ENCODE measurements at places on chromosomes 2 and 18.

GRCh38 chr18:39025531-39025930 lies 1459.9 kb upstream of the CELF4 start:
- DNase-seq, result no peak

- DNase-seq, result no peak
These were observed 107.4 kb downstream of the POLR1A start for GRCh38 chr2:85998071-85998991.

DNA sequence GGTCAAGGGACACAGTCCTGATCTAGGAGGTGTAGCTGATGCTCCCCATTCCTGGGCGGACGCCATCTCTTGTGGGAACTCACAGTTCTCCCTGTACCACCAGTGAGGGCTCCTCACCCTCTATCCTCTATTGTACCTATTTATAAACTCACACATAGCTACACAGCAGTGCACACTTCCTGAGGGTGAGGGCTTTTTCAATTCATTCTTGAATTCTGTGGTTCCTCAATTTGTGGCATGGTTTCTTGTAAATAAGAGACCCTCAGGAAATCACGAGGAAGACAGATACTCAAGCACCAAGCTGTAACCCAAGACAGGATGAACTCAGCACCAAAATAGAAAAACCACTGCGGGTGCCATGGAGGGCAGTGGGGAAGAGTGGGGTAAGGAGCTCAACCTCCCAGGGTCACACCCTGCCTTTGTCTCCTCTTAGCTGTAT lies 245.9 kb upstream of the PXDN start:
- DNase-seq, result no peak

DNA sequence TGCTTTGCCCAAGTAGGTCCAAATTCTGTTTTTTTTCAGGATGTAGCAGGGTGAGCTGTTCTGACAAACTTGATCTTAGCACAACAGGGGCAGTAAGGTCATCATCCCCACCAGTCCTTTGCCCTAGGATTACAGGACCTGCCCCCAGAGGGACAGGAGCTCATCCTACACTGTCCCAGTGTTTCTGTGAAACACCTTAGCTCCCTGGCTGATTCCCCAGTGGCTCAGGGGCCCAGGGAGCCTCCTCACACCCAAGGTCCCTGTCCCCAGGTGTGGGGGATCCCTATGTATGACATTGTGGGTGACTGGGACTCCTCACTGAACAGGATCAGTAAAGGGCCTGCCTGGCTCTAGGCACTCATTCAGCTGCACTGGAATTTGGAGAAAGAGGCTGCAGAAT lies 191.2 kb downstream of the ANKRD30B start:
- DNase-seq, result no peak

DNA sequence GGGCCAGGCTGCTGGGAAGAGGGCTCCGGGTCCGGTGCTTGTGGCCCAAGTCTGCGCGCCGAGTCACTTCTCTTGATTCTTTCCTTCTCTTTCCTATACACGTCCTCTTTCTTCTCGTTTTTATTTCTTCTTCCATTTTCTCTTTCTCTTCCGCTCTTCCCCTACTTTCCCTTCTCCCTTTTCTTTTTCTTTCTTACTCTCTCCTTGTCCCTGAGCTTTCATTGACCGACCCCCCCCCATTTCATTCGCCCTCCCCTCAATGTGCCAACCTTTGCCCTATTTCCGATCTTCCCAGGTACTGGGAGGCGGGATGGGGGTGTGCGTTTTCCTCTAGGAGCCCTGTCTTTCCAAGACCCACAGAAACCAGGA lies 1.8 kb downstream of the ONECUT2 start:
- no peak for DNase-seq

DNA sequence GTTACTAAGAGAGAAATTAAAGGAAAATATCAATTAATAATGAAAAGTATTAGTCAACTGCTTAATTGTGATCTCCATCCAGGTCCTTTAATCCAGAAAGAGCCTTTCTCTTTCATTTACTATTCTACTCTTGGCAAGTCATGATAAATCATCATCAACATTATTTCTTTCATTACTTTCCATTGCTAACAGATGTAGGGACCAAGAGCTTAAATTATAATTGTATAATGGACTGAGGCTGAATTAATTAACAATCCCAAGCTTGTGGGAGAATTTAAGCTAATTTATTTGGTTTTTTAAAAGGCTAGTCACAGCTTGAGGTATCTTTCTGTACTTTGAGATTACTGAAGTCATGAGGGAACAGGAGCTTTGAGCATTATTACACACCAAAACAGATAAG lies 223.9 kb downstream of the ERBB4 start:
- DNase-seq, result no peak

GRCh38 chr2:128879161-128879560 lies 560.5 kb upstream of the HS6ST1 start:
- no peak for DNase-seq

- no peak for DNase-seq
These were observed 1.7 kb downstream of the ITGA4 start for GRCh38 chr2:181458871-181459270.

DNA sequence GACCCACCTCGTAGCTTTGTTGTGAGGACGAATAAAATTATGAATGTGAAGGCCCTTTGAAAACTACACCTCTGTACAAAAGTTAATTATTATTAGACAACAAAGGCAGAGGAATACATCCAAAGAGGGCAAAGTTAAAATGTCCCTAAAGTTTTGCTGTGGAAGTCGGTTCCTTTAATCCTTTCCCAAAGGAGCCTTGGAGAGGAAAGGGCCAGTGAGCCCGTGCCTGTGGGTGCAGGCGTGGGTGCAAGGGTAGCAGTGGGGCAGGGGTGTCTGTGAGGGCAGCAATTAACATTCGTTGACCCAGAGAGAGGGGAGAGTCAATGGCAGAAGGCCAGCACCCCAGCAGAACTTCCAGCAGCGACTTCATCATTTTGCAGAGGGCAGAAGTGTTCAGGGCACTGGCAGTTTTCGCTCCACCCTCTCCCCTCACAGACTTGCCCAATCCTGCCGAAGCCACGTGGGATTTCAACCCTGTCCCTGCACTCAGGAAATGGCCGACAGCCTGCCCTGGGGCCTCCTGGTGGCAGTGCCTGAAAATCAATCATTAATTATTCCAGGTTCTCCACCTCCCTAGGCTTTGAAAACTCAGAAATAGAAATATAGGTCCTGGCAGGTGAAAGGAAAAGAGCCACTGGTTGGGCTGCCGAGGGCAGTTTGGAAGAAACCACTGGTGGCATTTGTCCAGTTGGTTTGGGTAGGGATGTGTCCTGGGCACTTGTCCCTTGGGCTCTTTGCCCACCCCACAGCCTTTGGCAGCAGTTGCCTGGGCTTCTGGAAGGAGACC lies 4.2 kb upstream of the PAX8 start:
- no peak for DNase-seq

- peak; percentile 27 for DNase-seq
These were observed 160.4 kb upstream of the PID1 start for GRCh38 chr2:229431327-229431954.

DNA sequence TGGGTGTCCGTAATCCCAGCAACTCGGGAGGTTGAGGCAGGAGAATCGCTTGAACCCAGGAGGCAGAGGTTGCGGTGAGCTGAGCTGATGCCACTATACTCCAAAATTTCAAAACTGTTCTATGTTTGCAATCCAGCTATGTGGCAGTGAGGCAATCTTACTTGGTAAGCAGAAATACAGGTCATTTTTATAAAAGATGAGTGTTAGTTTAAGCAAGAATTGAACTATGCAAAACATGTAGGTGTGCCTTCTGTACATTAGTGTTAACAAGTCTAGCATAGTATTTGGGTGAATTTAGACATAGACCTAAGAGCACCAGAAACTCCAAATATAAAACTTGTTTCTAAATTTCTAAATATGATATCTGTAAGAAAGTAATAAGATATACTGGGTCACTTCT lies 7.2 kb downstream of the DSC1 start:
- DNase-seq, result no peak

GRCh38 chr2:238822955-238823354 lies 24.9 kb upstream of the TWIST2 start:
- DNase-seq, result no peak

- DNase-seq, result no peak
These were observed 1.4 kb downstream of the COL3A1 start for GRCh38 chr2:188975497-188976102.

DNA sequence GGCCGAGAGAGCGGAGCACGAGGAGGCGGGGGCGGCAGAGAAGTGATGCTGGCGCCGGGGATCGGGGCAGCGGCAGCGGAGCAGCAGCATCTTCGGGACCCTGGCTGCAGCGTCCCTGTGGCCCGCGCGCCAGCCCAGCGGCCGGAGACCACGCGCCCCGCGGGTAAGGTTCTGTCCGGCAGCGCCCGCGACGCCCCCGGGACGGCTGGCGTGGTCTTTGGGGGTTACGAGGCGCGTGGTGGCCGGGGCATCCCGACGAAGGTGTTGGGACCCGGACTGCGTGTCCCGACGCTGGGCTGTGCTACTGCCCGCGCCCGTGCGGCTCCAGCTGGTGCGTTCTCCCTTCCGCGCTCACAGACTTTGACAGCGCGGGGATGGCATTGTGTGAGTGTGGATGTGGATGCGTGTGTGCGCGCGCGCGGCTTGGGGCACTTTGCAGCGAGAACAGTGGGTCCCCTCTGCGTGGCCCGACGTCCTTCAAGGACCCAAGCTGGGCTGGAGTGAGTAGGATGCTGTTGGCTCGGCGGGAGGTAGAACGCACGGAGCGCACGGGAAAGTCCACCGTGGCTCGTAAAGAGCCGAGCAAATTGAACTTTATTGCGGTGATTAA lies 405.0 kb downstream of the XIRP2 start:
- no peak for DNase-seq

GRCh38 chr2:219509780-219510511 lies 4.3 kb upstream of the ASIC4 start:
- DNase-seq, result peak; percentile 59

DNA sequence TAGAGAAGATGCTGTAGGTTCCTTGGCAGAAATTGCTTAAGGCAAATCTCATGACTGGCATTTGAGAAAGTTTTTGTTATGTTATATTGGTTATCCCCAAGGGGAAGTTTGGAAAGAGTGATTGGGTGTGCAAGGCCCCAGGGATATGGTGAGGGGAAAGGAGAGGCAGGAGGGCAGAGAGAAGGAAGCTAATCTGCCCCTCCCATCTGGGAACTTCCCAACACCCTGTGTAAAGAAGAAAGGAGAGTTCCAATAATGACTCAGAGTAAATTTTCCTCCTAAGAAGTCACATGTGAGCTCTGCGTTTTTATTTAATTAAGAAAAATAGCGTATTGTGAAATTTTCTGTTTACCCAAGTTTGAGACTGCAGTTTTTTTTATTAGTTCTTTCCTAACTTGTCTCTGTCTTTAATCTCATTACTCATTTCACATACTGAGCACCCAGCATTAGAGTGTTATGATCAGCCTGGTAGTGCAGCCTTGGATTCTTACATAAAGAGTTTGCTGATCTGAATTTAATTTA lies 3.1 kb upstream of the KYNU start:
- no peak for DNase-seq

GRCh38 chr2:48170281-48170680 lies 264.0 kb upstream of the FBXO11 start:
- DNase-seq, result no peak

- peak; percentile 60 for DNase-seq
These were observed 746 bp upstream of the POLR1B start for GRCh38 chr2:112541315-112542122.

DNA sequence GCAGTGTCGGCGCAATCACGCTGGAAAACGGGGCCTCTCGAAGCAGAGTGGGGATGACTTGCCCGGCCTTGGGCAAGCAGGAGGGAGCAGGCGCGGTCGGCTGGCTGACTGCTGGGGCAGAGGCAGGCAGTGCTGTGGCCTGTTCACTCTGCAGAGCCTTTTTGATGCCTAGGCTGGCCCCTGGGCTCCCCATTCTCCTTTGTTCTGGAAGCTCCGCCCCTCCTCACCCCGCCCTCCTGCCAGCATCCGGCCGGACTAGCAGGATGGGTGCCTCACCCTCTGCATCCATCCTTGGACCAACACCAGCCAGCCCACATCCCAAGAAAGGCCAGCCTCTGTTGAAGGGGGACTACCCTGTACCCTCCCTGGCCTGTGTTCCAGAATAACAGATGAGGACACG lies at the start of gene ASPRV1:
TSS of gene ASPRV1 (minus strand) at position 136 of the 400 bp plus-strand sequence. CDS start 195 bp downstream, outside the sequence.
- no peak for DNase-seq

DNA sequence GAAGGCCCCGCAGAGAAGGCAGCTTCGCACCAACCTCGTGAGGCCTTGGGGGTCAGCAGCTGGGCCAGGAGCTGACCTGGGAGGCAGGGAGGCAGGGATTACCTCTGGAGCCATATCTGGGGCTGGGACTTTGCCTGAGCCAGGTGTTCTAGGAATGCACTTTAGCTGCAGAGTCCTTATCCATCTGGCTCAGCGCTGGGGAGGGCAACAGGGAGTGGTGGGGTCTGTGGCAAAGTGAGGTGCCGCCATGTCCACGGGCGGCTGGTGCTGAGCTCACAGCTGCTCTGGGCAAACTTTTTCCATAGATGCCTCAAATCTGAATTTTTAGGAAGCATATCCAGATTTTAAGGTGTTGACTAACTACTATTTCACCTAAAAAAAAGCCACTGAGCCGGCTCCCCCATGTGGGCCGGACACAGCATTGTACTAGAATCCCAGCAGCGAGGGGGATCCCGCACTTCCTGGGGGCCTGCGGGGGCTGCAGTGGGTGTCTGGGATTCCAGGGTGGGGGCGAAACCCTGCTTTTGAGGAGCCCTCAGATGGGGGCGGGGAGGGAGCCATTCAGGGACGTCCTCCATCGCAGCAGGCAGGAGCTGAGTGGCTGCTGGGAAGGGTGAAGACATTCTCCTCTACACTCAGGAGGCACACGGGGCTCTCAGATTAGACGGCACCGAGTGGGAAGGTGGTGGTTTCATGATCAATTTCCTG lies 34.6 kb downstream of the RTP5 start:
- no peak for DNase-seq

- DNase-seq, result no peak
These were observed 298.6 kb upstream of the FAM98A start for GRCh38 chr2:33897741-33898140.

Data from NCI-H1092 (cell line).